ENCODE measurements at places on chromosomes 13 and 19.
A peak's percentile ranks its signal among the peaks of the same experiment; 100 is the strongest.

DNA sequence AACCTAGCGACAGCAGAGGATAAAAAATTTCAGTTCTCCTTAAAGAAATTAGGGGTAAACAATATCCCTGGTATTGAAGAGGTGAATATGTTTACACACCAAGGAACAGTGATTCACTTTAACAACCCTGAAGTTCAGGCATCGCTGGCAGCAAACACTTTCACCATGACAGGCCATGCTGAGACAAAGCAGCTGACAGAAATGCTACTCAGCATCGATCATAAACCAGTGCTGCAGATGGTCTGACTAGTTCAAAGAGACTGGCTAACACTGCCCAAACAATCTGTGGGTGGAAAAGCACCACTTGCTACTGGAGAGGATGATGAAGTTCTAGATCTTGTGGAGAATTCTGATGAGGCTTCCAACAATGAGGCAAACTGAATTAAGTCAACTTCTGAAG lies 19.9 kb upstream of the ACOD1 start:
- no peak for DNase-seq

- no peak for DNase-seq
These were observed 25.3 kb upstream of the ZSCAN18 start for GRCh38 chr19:58123354-58123753.

GRCh38 chr19:49727217-49728030 lies 35.7 kb downstream of the TSKS start:
- no peak for DNase-seq

GRCh38 chr19:1173845-1174809 lies at the start of gene SBNO2:
Gene SBNO2 (minus strand): TSS chr19:1174268. CDS start chr19:1154276, 19,992 bp downstream.
- peak; percentile 34 for DNase-seq

GRCh38 chr13:48110132-48110868 lies 15.4 kb upstream of the MED4 start:
- no peak for DNase-seq

- DNase-seq: no peak
These were observed 353.1 kb downstream of the EFNB2 start for GRCh38 chr13:106182404-106182803.

DNA sequence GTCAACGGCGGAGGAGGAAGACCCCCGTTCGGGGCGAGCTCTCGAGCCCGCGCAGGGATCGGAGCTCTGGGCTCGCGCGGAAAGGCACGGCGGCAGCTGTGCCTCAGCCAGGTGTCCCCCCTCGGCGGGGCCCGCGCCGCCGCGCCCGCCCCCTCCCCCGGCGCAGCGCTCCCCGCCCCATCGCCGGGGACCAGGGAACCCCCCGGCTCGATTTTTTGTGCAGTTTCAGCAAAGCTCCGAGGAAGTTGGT lies 110.0 kb downstream of the KCNRG start:
- DNase-seq: no peak

- DNase-seq: no peak
These were observed 41.6 kb downstream of the ZMYM2 start for GRCh38 chr13:20000062-20000552.

DNA sequence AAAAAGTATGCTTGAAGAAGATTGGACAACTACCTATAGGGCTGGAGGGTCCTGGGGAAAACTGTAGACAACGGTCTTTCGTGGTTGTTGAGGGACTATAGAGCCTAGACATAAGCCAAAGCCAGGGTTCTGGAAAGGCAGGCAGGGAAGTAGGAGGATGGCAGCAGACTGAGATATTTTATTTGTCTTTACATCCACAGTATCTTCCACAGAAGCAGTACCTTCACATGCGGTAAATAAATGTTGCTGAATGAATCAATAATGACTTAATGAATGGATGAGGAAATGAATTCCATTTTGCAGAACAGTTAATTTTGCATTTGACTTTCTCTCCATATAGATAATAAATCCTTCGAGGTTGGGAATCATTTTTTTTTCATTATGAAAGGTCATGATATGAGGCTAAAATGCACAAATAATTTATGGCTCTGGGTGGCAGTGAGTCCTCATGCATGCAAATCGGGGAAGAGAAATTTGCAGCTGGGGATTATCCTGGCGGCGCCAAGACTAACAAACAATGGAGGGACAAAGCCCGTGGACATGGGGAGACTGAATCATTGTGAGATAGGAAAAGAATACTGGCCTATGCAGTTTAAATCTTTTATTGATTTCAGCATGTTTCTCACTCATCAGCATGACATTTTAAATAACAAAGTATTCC lies 102.0 kb downstream of the ERCC5 start:
- DNase-seq: peak; percentile 68

DNA sequence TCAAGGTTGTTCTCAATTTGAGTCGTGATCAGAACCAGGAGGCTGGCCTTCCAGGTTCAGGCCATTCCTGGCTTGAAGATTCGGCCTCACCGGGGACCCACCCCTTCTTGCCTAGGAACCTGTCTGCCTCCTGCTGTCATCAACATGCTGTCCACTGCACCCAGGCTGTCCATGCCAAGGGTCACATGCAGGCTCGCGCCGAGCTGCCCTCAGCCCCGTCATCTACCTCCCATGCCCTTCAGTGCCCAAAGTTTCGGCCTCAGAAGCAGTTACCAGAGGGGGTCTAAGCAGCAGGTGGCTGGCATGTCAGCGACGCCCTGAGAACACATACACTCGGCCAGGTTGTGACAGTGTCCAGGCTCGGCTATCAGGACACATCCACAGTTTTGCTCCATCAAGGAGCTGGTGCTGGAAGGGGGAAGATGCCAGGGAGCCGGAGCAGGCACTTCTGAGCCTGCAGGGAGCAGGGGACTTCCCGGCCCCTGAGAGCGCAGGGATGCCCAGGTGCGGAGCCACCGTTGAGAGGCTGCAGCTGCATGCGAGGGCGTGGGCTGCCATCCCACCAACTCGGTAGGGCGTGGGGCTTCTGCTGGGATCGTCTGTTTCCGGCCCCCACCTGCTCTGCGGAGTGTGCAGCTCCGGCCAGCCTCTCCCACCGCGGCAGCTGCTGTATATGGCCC lies 590.9 kb upstream of the SLITRK5 start:
- DNase-seq: no peak

DNA sequence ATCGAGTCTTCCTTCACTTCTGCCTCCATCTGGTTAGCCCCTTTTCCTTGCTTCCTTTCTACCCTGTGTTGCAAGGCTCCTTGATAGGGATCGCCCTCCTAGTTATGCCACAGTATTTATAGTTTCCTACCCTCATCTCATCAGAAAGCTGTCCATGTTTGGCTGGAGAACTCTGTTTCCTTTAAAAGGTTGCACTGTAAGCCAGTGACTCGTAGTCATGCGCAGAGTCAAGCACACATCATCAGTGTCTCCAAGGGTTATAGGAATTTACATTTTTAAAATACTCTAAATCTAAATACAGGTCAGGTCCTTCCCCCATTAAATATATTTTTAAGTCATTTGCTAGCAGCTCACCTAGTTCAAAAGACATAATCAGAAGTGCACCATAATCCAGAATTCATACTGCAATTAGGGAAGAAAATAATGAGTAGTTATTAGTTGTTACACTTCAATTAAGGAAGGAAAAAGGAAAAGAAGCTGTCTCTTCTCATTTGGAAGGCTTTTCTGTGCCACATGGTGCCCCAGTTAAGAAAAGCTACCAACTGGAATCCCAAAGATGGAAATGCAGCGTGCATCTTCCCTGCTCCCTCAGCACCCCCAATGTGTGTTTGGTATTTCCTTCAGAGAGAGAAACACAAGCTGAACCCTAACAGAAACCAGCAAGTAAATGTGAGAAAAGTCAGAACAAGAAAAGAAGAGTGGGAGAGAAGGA lies 81.0 kb downstream of the GPR12 start:
- DNase-seq: no peak

- DNase-seq: no peak
These were observed 35.0 kb upstream of the PNMA8B start for GRCh38 chr19:46530636-46531035.

- DNase-seq: no peak
These were observed 35.9 kb upstream of the ZSCAN5A start for GRCh38 chr19:56350416-56351045.

GRCh38 chr13:41561170-41561569 lies 103.8 kb downstream of the RGCC start:
- DNase-seq: no peak

DNA sequence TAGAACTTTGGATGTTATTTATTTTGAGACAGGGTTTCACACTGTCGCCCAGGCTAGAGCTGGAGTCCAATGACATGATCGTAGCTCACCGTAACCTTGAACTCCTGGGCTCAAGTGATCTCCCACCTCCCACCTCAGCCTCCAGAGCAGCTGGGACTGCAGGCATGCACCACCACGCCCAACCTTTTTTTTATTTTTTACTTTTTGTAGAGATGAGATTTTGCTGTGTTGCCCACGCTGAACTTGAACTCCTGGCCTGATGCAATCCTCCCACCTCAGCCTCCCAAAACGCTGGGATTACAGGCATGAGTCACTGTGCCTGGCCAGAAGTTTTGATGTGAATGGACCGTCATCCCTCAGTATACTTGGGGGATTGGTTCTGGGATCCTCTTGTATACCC lies 13.7 kb downstream of the ANKRD27 start:
- DNase-seq: no peak
